Panc1 (cell line): ENCODE measurements at places on chromosomes 1 and 21. TPM values are rescaled to one million over a fixed set of nuclear protein-coding genes. Genes with fewer than 3 reads are reported as not detected.

Gene ESPN
- 8.5 TPM for total RNA-seq

Gene VWA5B1
- not detected for total RNA-seq

Gene MLLT11
- 5.0 TPM for total RNA-seq

Gene CELA2B
- not detected for total RNA-seq

Gene CATSPERE
- 0.31 TPM for total RNA-seq

Gene HMGN2
- 496 TPM for total RNA-seq

Gene FNBP1L
- total RNA-seq: 25.1 TPM

Gene LAMTOR5
- 119 TPM for total RNA-seq

Gene TMEM201
- total RNA-seq: 26.5 TPM

Gene CRNN
- total RNA-seq: not detected
